Suppressor macrophage (primary cell): ENCODE measurements at places on chromosomes 7 and 10.

DNA sequence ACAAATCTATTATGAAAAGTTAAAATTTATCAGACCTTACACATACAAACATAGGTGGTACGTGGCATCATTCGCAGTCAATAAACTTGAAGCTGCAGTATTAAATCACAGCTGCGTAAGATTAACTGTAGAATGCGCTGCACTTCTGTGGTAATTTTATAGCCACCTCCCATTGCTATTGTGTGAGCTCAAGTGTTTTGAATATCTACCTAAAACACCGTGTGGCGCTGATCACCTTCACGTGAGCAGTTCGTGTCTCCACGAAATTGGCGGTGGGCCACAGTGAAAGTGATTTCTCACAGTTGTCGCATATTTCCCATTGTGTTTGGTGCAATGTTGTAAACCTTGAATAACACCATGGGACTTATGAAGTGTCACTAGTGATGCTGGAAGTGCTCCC is 102.8 kb downstream of the PLPP4 start:
- no peak for DNase-seq

- DNase-seq, result no peak
These were observed 8.4 kb upstream of the PVRIG start for GRCh38 chr7:100211342-100211780.

DNA sequence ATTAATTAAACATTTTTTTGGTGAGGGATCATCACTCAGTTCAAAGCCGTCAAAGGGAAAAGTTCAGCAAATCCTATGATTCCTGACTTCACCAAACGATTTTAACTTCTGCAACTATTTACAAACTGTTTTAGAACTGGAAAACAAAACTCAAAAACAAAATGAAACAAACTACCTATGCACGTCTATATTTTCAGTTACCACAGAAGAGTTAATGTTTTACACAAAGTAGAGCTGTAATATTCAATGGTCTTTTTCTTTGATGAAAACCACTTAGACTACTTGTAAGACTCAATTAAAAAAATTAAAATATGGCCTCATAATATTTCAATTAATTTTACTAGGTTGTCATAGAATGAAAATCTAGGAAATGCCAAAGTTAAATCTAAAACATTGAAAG is 131.5 kb downstream of the ATE1 start:
- no peak for DNase-seq

DNA sequence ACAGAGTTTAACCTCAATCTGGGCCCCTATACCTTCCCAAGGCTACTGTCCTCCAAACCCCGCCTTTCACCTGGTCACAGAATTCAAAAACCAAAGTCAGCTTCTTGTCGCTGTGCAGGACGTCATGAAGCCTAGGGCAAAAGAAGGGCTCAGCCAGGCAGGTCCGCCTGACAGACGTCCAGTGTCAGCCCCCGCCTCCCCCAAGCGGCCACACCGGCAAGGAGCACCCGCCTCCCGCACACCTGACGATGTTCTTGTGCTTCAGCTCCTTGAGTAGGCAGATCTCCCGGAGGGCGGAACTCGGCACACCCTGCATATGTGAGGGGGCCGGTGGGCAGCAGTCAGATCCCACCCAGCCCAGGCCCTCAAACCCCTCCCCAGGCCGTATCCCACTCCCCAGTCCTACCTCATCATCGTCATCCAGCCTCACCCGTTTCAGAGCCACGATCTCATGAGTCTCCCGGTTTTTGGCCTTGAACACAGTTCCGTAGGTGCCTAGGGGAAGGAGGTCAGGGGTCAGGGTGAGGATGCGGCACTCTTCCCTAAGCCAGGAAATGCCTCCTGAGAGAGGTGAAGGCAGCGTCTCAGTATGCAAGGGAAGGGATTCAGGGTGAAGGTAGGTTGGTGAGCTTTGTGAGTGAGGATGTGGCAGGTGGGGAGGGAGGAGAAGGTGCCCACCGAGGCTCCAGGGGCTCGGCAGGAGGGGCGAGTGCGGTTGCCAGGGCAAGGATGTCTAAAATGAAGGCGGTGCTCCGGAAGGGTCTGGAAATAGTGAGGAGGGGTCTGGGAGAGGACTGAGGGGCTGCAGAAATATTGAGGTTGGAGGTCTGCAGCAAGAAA is 811 bp downstream of the CDK5 start:
- DNase-seq, result no peak

DNA sequence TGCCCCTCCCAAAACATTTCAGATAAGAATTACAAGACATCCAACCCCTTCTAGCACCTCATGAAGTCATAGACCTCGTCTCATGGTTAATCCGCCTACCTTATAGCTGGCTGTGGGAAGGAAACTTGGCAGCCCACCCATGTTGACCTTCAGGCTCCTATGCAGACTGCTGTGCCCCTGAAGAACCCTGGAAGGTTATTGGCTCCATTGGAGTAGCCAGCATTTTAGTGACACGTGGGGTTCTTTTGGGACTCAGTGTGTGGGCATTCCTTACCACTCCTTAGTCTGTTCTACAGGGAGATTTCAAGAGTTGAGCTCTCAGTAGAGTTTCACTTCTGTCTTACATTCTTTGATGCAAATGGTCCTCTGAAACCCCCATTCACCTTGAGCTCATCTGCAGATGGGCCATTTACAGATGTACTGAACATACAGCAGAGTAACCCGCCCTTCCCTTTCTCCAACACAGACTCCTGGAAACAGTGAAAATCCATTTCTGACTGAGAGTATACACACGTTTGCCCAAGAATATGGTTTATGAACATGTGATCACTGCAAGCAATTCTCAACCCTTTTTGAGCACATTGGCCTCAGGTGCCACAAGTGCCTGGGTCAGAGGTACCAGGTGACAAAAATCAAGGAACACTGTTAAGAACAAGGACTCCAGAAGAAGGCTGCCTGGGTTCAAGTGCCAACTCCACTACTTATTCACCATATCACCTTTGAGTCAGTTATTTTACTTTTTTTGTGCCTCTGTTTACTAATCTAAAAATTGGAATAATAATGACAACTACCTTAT is 54.0 kb upstream of the HECW1 start:
- DNase-seq, result no peak

DNA sequence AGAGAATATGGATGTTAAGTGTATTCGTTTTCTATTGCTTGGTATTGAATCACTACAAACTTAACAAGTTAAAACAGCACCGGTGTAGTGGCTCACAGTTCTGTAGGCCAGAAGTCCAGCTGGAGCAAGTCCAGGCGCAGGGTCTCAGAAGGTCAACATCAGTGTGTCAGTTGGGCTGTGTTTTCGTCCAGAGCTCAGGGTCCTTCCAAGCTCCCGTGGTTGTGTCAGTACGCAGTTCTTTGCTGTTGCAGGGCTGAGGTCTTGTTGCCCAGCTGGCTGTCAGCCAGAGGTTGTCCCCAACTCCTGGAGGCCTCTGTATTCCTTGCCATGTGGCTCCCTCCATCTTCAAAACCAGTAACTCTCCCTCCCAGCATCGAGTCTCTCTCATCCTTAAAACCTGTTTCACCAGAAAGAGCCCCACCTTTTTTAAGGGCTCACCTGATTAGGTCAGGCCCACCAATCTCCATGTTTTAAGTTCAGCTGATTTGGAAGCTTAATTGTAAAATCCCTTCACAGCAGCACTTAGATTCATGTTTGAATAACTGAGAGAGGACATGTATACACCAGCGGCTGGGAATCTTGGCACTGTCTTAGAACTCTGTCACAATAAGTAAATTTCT is 26.8 kb downstream of the ACADSB start:
- no peak for DNase-seq

GRCh38 chr10:24039897-24040296 is 169.0 kb upstream of the KIAA1217 start:
- no peak for DNase-seq

DNA sequence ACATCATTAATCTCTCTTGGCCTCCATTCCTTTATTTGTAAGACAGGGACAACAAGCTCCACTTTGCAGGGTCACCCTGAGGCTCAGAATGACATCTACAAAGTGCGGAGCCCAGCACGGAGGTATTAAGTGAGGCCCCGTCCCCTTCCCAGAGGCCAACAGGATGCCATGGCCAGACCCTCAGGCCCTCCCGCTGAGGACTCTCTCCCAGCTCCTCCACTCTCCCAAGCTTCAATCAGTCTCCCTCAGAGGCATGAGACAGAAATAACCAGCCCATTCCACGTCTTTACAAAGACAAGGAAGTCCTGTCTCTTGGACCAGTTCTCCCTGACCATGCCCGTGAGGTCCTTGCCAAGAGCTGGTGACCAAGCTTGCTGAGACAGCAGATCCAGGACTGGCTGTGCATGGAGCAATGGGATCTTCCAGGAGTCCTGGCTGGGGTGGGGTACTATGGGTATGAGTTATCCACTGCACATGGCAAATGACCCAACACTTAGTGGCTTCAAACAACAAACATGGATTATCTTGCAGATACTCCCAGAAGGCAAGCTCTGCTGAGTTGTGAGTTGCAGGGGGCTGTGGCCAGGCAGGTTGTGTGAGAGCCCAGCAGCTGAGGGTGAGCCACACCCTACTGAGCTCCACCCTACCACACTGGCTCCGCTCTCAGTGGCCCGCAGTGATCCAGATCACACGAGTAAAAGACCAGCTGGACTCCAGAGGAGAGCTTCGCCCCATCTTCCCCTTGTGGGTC is 4.3 kb upstream of the PPIF start:
- no peak for DNase-seq

DNA sequence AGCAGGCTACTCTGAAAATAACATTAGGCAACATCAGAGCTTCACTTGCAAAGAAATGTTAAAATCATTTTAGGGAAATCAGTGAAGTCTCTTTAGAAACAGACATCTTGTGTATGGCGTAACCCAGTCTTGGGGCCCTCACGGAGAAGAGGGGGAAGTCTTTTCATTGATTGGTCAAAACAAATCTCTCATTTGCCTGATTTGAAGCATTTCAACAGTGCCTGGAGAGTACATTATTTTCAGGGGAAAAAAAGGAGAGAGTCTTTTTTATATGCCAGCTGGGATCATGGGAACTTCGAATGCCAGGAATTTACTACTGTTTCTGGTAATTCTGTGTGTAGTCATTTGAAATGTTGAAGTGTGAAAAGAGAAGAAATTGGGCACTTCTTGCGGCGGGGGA is 471.4 kb downstream of the PLXDC2 start:
- DNase-seq, result peak; percentile 11

DNA sequence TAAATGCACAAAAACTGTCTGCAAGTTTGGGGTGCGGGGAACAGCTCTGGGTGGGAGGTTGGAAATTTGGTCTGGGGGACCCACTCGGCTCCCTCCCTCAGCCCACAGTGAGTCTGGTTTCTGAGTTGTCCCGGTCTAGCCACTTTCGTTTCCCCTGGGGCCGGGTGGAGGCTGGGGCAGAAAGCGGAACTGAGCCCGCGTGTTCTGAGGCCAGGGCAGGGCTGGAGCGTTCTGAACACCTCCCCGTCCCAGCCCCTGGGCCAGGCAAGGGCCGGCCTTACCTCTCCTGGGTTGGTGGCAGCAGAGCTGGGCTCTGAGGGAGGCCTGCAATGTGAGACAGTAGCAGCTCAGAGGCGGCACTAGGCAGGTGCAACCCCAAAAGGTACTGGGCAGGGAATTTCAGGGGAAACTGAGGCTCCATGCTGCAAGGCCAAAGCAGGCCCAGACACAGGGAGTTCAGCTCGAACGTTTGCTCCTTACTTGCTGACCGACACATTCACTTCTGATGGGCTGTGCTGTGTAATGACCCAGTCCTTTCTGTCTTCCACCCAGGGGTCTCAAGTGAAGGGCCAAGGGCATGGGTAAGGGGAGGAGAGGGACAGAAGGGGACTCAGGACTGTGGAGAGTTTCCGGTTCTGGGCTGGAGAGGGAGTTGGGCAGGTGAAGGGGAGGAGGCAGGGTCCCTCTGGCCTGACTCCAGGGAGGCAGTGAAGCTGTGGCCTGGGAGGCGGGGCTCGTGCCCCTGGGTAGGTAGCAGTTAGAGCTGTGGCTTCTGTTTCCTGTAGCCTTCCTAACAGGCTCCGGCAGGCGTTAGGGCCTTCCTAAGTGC is 3.0 kb downstream of the IRF5 start:
- DNase-seq, result peak; percentile 88

- DNase-seq, result no peak
These were observed 599.6 kb upstream of the POT1 start for GRCh38 chr7:125529249-125529648.

- no peak for DNase-seq
These were observed 57.7 kb upstream of the IGFBP3 start for GRCh38 chr7:45978731-45979211.

GRCh38 chr7:129205987-129206785 is 17.8 kb downstream of the SMO start:
- no peak for DNase-seq
